H1 (cell line): ENCODE measurements at places on chromosomes 3 and 15. TPM values are rescaled to one million over a fixed set of nuclear protein-coding genes. Genes with fewer than 3 reads are reported as not detected.

DNA sequence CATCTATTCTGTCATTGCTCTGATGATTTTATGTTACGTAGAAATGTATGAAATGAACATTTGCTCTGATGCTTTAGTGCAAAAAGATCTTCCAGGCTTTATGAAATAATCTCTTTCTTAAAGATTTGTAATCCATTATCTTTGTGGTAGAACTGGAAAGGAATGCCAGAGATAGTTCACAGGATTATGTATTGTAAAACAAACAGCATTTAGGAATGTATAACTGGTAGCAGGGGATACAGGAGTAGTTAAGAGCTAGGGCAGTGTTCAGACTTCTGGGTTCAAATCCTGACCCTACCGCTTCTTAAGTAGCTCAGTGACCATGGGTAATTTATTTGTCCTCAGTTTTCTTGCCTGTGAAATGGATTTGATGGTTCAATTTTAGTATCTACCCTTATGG is 429.8 kb upstream of the TPM1 start:
- no peaks in the 10 kb centered on the region for H3K36me3 ChIP-seq
- H3K4me3 ChIP-seq: no peak overlapping the region
- no peaks in the 10 kb centered on the region for H3K4me1 ChIP-seq
- no peaks in the 10 kb centered on the region for H3K27me3 ChIP-seq
- DNase-seq: no peak

- H3K36me3 ChIP-seq: no peaks in the 10 kb centered on the region
- no peaks in the 10 kb centered on the region for H3K27me3 ChIP-seq
- no peak overlapping the region for H3K27ac ChIP-seq
- no peak overlapping the region for H3K4me3 ChIP-seq
Measured at GRCh38 chr3:27985369-27986035, 255.9 kb upstream of the CMC1 start.

- no peaks in the 10 kb centered on the region for H3K36me3 ChIP-seq
- no peaks in the 10 kb centered on the region for H3K4me1 ChIP-seq
- no peak overlapping the region for H3K4me3 ChIP-seq
- H3K27me3 ChIP-seq: no peaks in the 10 kb centered on the region
Measured at GRCh38 chr3:179391906-179392305, 44.4 kb downstream of the MFN1 start.

GRCh38 chr15:101434032-101434920 is 55.2 kb downstream of the PCSK6 start:
- no peaks in the 10 kb centered on the region for H3K27me3 ChIP-seq
- no peak overlapping the region for H3K27ac ChIP-seq
- H3K4me1 ChIP-seq: peaks cover 16% of the 10 kb centered on the region
- DNase-seq: peak; percentile 33
- H3K4me3 ChIP-seq: no peak overlapping the region

DNA sequence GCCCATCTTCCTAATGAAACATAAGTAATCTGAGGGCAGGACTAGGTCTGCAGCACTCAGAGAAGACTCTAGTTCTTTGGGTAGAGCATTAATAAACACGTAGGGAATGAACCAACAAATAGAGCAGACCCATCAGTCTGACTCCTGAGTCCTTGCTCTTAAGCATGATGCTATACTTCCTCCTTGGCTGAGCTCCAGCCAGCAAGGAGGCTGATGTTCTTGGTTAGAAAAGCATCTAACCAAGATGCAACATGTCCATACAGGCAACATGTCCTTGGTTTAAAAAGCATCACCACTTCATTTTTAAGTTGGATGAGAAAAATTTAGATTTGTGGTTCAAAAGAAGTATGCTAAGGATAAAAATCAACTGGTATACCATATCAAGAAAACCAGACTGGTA is 8.5 kb upstream of the MYH15 start:
- no peak overlapping the region for H3K27ac ChIP-seq
- no peak for DNase-seq
- H3K27me3 ChIP-seq: no peaks in the 10 kb centered on the region
- no peak overlapping the region for H3K4me3 ChIP-seq
- H3K36me3 ChIP-seq: no peaks in the 10 kb centered on the region
- no peaks in the 10 kb centered on the region for H3K4me1 ChIP-seq

DNA sequence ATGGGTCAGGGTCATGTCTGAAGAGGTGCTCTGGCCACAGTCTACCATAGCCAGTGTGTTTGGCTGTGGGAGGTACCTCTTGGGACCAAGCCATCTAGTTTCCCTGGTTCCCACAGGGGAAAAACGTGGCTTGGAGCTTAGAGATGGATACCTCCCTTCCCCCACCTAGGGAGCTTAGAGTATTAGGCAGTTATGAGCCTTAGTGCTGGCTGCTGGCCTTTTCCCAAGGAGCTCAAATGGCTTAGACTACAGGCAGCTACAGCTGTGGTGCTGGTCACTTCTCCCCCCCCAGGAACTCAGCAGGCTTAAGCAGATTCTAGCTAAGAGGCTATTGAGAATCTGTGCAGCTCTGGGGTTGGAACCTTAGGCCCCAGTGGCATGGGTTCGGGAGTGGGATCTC is 591.2 kb downstream of the NSUN3 start:
- DNase-seq: no peak
- H3K4me3 ChIP-seq: no peak overlapping the region
- H3K4me1 ChIP-seq: no peaks in the 10 kb centered on the region
- no peaks in the 10 kb centered on the region for H3K27me3 ChIP-seq

- no peaks in the 10 kb centered on the region for H3K4me1 ChIP-seq
- H3K27me3 ChIP-seq: no peaks in the 10 kb centered on the region
Measured at GRCh38 chr3:157573780-157574378, 70.7 kb upstream of the VEPH1 start.

DNA sequence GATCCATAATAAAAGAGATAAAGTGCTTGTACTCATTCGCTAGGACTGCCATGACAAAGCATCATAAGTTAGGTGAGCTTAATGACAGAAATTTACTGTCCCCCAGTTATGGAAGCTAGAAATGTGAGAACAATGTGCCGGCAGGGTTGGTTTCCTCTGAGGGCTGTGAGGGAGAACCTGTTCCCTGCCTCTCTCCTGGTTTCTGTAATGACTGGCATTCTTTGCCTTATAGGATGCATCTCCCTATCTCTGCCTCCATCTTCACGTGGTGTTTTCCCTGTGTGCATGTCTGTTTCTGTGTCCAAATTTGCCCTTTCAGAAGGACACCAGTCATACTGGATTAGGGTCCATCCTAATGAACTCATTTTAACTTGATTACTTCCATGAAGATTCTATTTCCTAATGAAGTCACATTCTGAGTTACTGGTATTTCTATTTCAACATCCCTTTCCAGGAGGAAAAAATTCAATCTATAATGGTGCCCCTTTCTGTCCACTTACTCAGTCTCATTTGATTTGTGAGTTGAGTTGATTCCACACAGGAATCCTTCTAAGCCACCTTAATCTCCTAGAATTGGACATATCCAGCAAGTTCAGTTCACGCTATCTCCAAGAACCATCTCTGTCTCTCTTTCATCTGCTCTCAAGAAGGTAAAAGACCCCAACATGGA is 71.2 kb upstream of the LIPC start:
- H3K36me3 ChIP-seq: no peaks in the 10 kb centered on the region
- H3K4me3 ChIP-seq: no peak overlapping the region
- no peak overlapping the region for H3K27ac ChIP-seq
- H3K4me1 ChIP-seq: peaks cover 12% of the 10 kb centered on the region

DNA sequence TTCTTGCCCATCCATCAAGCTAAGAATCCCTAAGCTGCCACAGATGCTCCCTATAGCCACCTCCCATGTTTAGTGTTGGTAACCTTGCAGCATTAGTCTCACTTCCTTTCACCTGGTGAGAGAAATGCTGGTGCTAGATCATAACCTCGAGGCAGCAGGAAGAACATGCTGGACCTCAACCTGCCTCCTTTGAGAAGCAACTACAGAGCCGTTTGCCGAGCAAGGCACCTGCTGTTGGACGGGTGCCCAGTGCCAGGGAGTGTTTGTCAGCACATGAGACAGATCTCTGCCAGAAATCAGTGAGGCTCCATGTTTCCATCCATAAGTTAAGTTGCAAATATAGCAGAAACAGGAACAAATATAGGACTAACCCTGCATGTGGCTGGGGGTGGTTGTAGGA is 955.7 kb downstream of the TUSC7 start:
- no peak overlapping the region for H3K4me3 ChIP-seq
- no peak for DNase-seq
- no peaks in the 10 kb centered on the region for H3K27me3 ChIP-seq
- no peak overlapping the region for H3K27ac ChIP-seq
- no peaks in the 10 kb centered on the region for H3K36me3 ChIP-seq
- no peaks in the 10 kb centered on the region for H3K4me1 ChIP-seq

- H3K4me1 ChIP-seq: peaks cover 4% of the 10 kb centered on the region; the same call in 1 of the 2 replicates
- H3K27ac ChIP-seq: no peak overlapping the region
- H3K36me3 ChIP-seq: no peaks in the 10 kb centered on the region
- H3K27me3 ChIP-seq: no peaks in the 10 kb centered on the region
Measured at GRCh38 chr3:134904241-134904771, 109.2 kb downstream of the EPHB1 start.

GRCh38 chr3:192801985-192802384 is 74.6 kb upstream of the FGF12 start:
- H3K4me1 ChIP-seq: no peaks in the 10 kb centered on the region
- no peak overlapping the region for H3K27ac ChIP-seq
- no peaks in the 10 kb centered on the region for H3K27me3 ChIP-seq
- peaks cover 4% of the 10 kb centered on the region; the same call in 1 of the 2 replicates for H3K36me3 ChIP-seq

DNA sequence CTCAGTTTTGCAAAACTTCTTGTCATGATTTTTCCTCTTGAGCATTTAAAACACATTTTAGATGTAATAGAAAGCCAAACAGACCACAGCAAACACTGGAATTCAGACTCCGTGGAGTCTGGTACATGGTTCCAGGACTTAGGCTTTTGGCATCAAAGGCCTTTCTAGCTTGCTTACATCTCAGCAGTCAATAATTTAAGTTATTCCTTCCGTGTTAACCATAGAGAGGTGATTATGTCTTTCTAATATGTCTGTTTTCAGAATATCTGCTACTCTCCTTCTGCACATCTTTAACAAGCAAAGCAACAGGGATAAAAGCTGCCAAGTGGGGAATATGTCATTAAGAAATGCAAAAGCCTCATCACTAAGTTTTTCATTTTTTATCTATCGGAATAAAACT is 171.7 kb upstream of the CRBN start:
- no peaks in the 10 kb centered on the region for H3K36me3 ChIP-seq
- no peak overlapping the region for H3K27ac ChIP-seq
- H3K27me3 ChIP-seq: no peaks in the 10 kb centered on the region
- H3K4me3 ChIP-seq: no peak overlapping the region
- no peaks in the 10 kb centered on the region for H3K4me1 ChIP-seq

DNA sequence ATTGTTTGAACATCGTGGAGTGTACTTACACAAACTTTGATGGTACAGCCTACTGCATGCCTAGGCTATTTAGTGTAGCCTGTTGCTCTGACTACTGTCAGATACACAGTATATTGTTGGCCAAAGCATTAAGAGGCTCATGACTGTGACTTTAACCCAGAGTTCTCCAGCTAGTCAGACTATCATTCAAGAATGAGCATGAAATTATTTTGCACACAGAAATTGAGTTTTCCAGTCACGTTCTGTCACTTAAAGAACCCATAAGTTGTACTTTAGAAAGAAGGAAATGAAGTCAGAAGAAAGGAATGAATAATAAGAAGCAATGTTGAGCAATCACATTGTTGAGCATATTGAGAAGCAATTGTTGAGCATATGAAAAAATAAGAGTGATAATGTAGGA is 37.6 kb upstream of the SLC22A13 start:
- H3K27me3 ChIP-seq: no peaks in the 10 kb centered on the region
- H3K4me3 ChIP-seq: no peak overlapping the region
- no peak for DNase-seq
- H3K4me1 ChIP-seq: no peaks in the 10 kb centered on the region

GRCh38 chr3:80994085-80994665 is 767.3 kb downstream of the GBE1 start:
- DNase-seq: no peak
- no peaks in the 10 kb centered on the region for H3K27me3 ChIP-seq
- H3K4me1 ChIP-seq: no peaks in the 10 kb centered on the region
- H3K36me3 ChIP-seq: no peaks in the 10 kb centered on the region
- H3K4me3 ChIP-seq: no peak overlapping the region
- H3K27ac ChIP-seq: no peak overlapping the region

DNA sequence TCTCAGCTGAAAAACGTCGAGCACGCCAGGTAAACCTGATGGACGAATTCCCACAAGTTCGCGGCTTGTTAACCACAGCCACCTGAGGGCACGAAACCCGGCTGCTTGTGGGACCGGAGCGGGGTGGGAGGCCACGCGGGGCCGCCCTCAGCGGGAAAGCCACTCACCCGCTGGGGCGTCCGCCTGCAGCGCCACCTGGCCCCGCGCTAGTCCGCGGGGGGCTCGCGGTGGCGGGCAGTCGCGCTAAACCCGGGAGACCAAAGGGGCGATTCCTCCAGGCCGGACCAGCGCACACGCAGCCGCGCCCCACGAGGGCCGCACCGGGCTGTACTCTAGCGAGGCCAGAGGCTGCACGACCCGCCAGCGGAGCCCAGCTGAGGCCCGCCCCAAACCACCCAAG is 15.7 kb upstream of the CFAP161 start:
- H3K4me3 ChIP-seq: peak overlapping the region; percentile 45
- peaks cover 3% of the 10 kb centered on the region for H3K4me1 ChIP-seq
- no peaks in the 10 kb centered on the region for H3K36me3 ChIP-seq
- H3K27me3 ChIP-seq: no peaks in the 10 kb centered on the region
- DNase-seq: no peak

- no peaks in the 10 kb centered on the region for H3K27me3 ChIP-seq
- no peak for DNase-seq
- no peaks in the 10 kb centered on the region for H3K4me1 ChIP-seq
- no peak overlapping the region for H3K4me3 ChIP-seq
- H3K27ac ChIP-seq: no peak overlapping the region
Measured at GRCh38 chr3:108862865-108863798, 40.5 kb downstream of the TRAT1 start.

IL5RA gene
- total RNA-seq: not detected in 2 replicates

C2CD4B gene
- 0.40 and 0.73 TPM in 2 replicates for total RNA-seq

CCR9 gene
- not detected in 2 replicates for total RNA-seq

GHSR gene
- not detected in 2 replicates for total RNA-seq

RAD51 gene
- total RNA-seq: 41.6 and 42.4 TPM in 2 replicates

CLDN18 gene
- total RNA-seq: not detected in 2 replicates

AADACL2 gene
- not detected in 2 replicates for total RNA-seq

PRSS50 gene
- 0.47 and 0.73 TPM in 2 replicates for total RNA-seq

PHLDB2 gene
- 22.6 and 26.6 TPM in 2 replicates for total RNA-seq

MST1 gene
- total RNA-seq: 6.2 and 8.5 TPM in 2 replicates
